ENCODE measurements at places on chromosomes 5 and 9.

GRCh38 chr5:82640916-82641315 is 362.8 kb upstream of the RPS23 start:
- DNase-seq, result no peak

DNA sequence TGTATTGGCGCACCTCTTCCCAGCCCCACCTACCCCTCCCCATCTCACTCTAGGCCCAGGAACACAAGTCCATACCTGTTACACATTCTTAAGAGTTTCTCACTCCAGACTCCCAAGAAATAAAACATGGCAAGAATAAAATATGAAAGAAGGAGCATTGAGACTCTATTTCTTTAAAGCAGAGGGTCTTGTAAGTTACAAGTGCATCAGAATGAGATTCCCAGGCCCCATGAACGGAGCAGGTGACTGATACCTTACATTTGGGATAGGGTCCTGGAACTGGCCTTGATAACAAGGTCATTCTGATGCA is 5.7 kb downstream of the EGR1 start:
- no peak for DNase-seq

DNA sequence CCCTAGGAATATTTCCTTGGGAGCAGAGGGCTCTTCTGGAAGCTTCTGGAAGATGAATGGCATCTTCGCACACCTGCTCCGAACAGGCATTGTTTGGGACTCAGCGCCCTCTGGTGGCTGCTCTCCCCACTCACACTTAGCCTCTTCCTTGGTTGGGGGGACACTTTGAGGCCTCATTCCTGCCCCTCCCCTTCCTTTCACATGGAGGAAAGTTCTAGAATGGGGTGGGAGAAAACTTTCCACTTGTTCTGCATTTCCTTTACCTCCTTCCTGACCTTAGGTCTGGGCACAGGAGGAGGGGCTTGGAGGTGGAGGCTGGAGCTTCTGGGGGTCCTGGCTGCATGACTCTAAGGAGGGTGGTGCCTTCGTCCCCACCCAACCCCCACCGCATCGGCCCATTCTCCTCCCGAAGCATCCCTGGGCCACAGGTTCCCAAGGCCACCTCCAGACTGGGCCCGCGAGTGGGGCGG is 19.3 kb upstream of the SMIM32 start:
- DNase-seq, result no peak

GRCh38 chr5:167358868-167359492 is 932.5 kb upstream of the WWC1 start:
- DNase-seq, result peak; percentile 37

Data from iPS DF 6.9 (cell line).